ENCODE measurements at places on chromosomes 1 and 21.
A peak's percentile ranks its signal among the peaks of the same experiment; 100 is the strongest.

- peak; percentile 4 for DNase-seq
Measured at GRCh38 chr1:174769961-174770549, 229.7 kb upstream of the CACYBP start.

DNA sequence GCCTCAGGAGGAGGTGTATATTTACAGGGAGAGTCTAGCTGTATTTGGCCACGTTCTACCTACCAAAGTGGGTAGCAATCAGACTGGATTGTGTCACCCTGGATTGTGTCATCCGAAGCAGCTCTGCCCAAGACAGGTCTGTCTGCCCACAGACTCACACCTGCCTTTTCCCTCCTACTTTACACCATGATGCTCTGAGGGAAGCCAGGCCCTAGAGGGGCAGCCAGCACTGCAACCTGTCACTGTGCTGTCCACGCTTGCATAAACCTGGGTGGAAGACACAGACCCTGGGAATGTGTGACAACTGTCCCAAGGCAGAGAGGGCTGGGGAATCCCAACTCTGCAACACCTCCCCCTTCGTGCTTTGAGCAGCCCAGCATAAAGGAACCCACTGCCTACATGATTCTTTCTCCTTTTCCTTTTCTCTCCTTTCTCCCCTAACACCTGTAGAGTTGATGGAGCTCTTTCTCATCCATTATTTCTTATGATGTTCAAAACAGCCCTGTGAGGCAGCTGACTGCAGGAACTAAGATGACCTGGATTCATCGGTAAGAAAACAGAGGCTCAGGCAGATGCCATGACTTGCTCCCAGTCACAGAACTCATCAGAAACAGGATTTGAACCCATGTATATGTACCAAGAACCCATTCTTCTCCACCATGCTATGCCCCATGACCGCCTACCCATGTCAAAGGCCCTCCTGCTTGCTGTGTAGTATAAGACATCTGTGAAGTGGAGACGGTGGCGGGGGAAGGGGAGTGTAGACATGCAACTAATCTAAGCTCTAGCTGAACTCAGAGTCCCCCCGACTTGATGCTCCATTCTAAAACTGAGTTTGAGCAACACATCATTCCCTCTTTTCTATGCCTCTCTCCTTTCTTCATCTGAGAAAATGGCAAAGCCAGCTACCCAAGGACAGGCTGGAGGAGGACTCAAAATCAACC is 55.9 kb downstream of the ITPKB start:
- DNase-seq, result no peak

DNA sequence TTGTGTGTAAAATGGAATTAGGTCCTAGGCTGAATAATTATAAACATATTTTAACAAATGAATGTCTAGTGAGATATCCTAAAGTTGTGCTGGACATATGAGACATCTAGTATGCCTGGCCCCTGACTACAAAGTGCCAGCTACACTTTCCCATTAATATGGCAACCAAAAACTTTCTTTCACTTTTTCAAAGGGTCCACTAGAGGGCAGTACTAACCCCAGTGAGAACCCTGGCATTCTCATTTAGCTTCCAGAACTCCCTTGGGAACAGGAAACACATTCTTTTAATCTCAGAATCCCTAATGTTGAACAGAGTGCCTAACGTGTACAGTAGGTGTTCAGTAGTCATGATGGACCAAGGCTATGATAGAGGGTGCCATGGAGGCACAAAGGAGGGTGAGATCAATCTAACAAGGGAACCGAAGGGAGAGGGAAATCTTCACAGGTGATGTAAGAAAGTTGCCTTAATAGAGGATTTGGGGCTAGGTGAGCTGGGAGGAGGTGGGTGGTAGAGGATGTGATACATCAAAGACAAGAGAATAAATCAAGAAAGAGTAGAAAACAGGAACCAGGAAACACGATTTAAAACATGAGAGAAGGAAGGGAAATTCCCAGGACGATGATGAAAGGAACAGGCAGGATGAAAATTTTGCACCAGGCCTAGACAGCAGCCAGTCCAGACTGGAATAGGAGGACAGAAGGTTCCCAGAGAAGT is 41.6 kb downstream of the NSL1 start:
- DNase-seq, result no peak

GRCh38 chr1:205588636-205589035 is 43.2 kb downstream of the ELK4 start:
- DNase-seq, result peak; percentile 12

DNA sequence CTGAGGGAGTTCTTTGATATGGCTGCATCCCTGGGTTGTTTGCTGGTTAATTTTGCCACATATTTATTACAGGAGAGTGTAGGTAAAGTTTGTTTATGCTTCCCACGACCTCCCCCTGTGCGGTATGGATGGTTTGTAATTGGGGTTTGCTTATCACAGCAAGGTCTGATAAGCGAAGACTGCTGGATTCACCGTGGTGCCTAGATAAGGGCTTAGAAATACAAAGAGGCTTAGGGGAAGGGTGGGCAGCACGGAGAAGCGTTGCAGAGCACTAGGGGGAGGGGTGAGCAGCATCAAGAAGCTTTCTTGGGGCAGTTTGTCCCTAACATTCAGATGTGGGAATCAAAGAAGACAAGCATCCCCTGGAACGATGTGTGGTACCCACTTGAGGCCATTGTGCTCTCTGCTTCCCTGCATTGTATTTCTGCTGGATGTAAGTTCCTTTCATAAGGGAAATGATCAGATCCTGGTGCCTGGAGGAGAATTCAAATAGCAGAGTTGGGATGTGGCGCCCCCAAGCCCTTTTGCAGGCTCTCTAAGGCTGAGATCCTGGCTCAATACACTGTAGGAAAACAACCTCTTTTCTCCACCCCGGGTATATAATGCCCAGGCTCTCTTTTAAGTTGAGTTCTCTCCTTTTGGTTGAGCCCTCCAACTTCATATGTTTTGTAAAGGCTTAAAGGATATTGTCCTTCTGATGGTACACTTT is 598.1 kb upstream of the ADGRL4 start:
- DNase-seq, result no peak

GRCh38 chr1:81179242-81179641 is 621.5 kb upstream of the ADGRL2 start:
- DNase-seq, result no peak

GRCh38 chr1:9920606-9921005 is 10.5 kb upstream of the CTNNBIP1 start:
- no peak for DNase-seq

DNA sequence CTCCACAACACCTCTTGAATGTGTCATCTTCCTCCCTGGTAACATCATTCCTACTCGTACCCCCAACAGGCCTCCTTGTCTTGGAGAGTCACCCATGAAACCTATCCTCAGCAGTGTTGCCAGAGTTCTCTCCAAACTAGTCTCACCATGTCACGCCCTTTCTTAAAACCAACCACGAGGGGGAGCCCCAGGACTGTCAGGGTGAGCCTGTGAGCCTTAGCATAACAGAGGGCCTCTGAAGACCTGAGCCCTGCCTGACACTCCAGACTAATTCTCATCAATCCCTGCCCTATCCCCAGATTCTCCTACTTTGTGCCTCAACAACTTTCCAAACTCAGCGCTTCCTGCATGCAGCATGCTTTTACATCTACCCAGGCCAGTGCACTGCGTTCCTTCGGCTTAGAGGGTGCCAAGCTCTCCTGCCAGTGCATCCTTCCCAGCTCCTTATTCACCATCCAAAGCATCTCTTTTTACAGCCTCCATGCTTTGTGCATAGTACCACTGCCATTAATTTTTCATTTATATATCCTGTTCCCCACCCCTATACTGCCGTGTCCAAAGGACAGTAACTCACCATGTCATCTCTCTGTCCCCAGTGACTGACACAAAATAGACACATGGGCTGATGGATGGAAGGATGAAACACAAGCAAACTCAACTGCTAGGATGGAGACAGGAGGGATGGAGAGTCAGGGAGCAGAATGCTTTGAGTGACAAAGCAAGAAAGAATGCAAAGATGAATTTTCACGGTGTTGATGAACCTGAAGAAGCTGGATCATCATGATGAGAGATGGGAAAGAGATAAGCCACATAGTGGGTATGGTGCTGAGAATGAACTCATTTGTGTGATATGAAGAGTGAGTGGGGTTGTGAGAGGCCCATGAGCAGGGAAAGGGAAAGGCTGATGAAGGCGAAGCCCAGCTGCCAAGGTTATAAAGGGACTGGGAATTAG is 34.0 kb downstream of the ZNF697 start:
- DNase-seq, result peak; percentile 71

- no peak for DNase-seq
Measured at GRCh38 chr1:109513110-109513710, 3.7 kb upstream of the AMIGO1 start.

GRCh38 chr21:41611966-41612606 is 104.1 kb upstream of the TMPRSS2 start:
- no peak for DNase-seq

- DNase-seq, result no peak
Measured at GRCh38 chr1:186984959-186985358, 156.2 kb downstream of the PLA2G4A start.

- no peak for DNase-seq
Measured at GRCh38 chr1:64476251-64476952, 6.5 kb downstream of the CACHD1 start.

- no peak for DNase-seq
Measured at GRCh38 chr21:34838956-34839820, 170.4 kb downstream of the CLIC6 start.

GRCh38 chr1:5943343-5944124 is 48.7 kb downstream of the NPHP4 start:
- DNase-seq, result no peak

DNA sequence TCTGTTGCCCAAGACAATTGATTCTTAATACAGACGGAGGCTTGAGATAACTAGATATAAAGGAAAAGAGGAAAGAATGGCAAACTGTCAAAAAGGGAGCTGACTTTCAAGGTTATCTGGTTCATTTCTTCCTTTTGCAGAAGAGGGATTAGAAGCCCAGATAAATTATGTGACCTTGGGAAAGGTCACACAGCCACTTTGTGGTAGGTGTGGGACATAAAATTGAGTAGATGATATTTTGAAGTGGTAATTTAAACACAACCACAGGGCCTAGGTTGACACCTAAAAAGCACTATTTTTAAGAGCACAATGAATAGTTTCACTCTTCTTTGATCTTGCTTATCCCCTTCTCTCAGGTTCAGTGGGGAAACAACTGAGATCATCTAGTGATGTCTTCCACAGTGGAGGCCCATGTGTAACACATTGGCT is 16.9 kb upstream of the KIAA0040 start:
- no peak for DNase-seq

DNA sequence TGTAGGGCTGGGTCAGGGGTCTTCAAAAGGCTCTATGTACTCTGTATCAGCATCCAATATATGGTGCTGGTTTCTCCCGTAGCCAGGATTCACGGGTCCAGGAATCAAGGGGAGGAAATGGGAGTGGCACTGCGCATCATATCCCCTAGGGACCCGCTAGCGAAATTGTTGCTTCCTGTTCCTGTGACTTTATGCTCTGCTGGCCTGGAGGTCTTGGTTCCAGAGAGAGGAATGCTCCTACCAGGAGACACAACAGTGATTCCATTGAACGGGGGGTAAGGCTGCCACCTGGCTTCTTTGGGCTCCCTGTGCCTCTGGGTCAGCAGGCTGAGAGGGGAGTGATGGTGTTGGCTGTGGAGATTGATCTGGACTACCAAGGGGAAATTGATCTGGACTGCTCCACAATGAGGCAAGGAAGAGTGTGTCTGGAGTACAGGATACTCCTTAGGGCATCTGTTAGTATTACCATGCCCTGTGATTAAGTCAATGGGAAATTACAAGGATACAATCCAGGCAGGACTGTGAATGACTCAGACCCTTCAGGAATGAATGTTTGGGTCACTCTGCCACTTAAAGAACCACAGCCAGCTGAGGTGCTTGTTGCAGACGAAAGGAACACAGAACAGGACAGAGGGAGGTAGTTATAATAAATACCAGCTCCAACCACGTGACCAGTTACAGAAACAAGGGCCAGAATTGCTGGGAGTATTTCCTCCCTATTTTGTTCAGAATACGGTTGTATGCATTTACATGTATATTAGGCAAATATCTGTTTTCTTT is 10.2 kb downstream of the SPSB1 start:
- DNase-seq, result no peak

GRCh38 chr1:168834225-168834872 is 105.3 kb upstream of the DPT start:
- DNase-seq, result no peak

- DNase-seq, result no peak
Measured at GRCh38 chr1:31434101-31434871, 21.3 kb downstream of the SERINC2 start.

DNA sequence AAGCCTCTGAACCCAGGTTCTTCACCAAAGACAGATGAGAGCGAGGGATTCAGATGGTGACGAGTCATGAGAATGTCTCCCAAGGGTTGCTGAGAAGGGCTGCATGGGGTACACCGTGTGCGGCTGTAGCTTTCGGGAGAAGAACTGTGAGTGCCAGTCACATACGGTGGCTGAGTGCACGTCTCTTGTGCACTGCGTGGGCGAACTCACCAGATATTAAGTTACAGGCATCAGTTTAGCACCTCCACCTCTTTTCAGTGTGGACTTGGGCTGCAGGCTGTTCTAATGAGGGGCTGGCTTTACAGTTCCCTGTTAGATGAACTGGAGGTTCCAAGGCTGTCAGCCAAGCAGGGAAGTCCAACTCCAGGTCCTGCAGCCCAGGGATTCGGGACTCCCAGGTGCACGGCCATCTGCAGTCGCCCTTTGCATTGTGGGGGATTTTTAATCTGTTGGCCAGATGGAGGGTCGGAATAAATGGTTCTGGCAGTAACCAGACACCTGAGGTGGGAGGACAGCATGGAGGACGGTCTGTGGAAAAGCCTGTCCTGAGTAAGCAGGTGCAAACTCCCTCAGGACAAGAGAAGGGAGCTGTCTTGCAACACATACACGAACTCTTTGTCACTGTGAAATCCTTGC is 26.5 kb upstream of the AVPR1B start:
- DNase-seq, result no peak

DNA sequence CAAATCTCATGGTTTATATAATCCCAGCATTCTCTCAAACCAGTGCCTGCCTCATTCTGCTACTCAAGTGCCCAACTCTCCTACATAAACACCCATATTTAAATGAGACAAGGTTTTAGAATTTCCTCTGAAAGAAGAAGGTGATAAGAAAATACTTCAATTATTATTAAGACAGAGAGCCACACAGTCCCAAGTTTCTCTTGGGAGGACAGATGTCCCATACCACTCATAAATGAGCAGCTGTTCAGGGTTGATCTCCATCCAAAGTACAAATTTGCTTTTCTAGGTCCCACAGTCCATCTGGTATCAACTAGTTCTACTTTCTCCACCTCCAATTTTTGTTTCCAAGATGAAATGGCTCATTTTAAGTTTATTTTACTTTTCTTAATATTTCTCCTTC is 11.3 kb downstream of the DCAF8 start:
- no peak for DNase-seq
